ENCODE measurements at places on chromosomes 13 and 19.

DNA sequence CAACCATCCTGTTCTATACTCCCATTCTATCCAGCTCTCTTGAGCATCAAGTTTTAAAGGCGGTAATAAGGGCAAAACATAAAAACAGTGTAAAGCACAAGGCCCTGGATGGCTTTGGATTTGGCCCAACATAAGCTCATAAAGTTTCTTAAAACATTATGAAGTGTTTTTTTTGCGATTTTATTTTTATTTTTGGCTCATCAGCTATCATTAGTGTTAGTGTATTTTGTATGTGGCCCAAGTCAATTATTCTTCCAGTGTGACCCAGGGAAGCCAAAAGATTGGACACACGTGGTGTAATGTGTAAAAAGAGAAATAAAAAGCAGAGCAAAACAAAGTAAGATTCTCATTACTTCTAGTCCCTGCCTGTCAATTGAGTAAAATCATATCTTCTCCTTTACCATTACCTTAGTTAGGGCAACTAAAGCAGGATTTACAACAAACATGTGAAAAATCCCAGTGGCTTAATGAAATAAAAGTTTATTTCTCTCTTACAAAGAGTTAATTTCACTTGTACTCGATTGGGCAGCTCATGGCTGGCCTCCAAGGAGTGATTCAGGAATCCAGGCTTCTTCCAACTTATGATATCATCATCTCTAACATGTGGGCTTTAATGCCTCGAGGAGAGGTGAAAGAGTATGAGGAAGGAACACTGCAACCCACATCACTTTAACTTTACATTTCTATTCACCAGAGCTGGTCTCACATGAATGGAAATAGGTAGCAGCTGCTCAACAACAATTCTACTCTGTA, 725.2 kb upstream of the SLITRK1 start:
- no peak for DNase-seq

- no peak for DNase-seq
These were observed 651.2 kb downstream of the SLITRK6 start for GRCh38 chr13:85148009-85148408.

DNA sequence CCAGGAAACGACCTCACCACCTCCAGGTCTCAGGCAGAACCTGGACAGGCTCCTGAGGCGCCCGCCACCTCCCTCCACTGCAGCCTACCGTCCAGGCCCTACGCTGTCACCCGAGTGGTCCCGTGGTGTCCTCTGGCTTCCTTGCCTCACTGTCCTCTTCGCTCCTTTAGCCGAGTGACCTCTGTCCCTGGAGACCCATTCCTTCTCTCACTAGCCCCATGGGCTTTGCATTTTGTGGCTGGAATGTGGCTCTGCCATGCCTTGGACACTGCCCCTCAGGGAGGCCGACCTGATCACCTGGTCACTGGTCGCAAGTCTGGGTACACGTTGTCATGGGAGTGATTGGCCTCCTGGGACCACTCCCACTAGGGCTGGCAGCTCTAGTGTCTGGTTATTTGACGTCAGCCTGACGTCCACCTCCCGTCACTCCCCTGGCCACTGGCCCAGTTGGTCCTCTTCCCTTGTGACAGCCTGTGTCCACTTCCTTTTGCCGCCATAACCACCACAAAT, 17.9 kb downstream of the SLC25A42 start:
- no peak for DNase-seq

DNA sequence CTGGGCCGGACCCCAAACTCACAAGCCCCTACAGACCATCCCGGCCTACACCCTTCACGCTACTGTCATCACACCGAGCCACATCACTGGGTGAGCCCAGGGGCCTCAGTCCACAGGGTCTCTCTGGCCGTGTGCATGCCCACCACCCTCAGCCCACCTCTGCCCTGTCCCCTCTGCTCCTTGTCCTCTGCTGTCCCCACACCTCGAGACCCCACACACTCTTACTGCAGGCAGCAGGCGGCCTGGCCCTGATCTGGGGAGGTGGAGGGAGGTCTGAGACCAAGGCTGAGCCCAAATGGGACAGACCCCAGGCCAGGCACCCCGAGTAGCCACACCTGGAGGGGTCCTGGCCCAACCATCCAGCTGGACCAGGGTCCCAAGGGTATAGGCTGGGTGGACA, 35.2 kb downstream of the PEPD start:
- DNase-seq, result no peak

- DNase-seq, result no peak
These were observed 774 bp downstream of the GGN start for GRCh38 chr19:38386971-38387549.

DNA sequence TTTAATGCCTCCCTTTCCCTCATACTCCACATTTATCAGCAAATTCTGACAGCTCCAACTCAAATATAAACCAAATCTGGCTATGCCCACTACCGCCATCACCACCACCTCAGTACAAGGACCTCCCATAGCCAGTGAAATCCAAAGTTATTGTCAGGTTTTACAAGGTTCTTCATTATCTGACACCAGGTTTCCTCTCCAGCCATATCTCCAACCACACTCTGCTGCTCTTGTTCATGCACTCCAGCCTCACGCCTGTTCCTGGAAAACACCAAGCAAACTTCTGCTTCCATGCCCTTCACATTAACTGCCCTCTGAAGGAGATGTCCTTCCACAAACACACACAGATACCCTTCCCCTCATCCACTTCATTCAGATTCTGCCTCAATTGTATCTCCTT, 102.2 kb upstream of the MIR17HG start:
- DNase-seq, result no peak

- no peak for DNase-seq
These were observed 12.9 kb downstream of the TBC1D4 start for GRCh38 chr13:75469047-75469446.

GRCh38 chr19:14677464-14677863, 2.8 kb upstream of the ADGRE3 start:
- DNase-seq, result no peak

- DNase-seq, result no peak
These were observed 2.5 kb upstream of the CACNG8 start for GRCh38 chr19:53960187-53960586.

DNA sequence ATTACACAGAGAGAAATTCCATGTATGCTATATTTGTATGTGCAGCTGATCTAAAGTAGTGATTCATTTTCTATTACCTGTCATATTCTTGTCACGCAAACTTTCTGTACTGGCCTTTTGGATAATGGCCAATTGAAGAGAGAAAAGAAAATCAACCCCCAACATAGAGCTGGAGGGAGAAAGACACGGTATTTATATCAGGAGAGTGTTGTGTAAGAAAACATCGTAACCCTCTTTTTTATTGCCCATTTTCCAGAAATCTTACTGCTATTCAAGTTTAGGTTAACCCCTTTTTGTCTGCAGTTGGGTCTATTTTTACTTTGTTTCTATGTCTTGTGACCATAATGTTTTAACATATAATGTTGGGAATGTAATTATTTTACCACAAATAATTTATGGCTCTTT, 27.9 kb downstream of the DGKH start:
- DNase-seq, result no peak

DNA sequence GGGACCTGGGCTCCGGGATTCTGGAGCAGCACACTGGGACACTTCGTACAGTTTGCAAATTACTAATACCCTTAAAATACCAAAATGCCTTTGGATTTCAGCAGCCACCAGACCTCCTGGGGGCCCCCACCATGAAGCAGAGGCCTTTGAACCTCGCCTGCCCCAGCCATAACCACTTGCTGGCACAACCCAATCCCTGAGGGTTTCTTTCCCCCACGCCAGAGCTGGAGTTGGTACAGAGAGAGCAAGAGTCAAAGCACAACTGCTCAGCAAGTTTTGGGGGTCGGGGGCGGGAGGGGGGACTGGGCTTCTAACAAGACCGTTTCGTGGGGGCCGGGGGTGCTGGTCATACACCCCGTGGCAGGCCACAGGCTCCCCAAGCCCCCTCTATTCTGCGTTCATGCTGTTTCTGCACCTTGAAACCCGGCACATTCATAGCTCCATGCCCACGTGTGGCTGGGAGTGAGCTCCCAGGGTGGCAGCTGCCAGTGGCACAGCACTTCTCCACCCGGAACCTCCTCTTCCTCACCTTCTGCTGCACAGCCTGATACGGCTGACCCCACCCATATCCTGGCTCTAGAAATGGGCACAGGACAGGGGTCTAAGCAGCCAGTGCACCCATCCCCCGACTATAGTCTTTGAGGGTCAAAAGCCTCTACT, 17.1 kb downstream of the PLEKHF1 start:
- DNase-seq, result no peak

GRCh38 chr13:93422980-93423543, 196.5 kb downstream of the GPC6 start:
- DNase-seq, result no peak

GRCh38 chr19:19319732-19320360, 463 bp downstream of the SUGP1 start:
- no peak for DNase-seq

GRCh38 chr13:50684366-50684765, 159.1 kb downstream of the DLEU7 start:
- DNase-seq, result no peak

DNA sequence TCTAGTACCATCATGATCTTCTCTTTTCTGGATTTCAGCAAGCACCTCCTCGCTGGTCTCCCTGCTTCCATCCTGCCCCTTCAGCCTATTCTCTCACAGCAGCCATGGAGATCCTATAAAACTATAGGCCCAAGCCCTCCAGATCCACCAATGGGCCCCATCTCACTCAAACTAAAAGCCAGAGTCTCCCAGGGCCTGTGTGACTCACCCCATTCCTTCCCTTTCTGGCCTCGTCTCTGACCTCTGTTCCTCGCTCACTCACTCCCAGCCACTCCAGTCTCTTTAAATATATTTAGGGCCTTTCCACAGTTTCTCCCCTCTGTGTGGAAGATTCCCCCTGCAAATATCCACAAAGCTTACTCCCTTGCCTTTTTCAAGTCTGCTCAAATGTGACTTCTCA, 89.7 kb downstream of the HSPH1 start:
- DNase-seq, result no peak

DNA sequence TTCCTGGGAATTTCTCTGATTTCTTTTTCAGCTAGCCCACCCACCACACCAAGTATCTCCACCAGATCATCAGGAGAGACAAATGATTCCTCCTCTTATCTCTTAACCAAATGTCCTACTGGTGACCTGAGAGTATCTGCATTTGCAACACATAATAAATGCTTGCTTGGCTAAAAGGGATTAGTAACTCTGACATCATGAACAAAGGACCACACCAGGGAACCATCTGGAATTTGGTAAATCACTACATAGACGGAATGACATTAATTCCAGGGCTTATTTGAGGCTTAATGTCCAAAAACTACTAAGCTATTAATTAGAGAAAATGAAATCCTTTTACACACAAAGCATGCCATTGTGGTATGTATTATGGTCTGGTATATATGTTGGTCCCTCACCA, 139.0 kb downstream of the RAP2A start:
- DNase-seq, result no peak

- DNase-seq, result no peak
These were observed 262.1 kb downstream of the PCDH9 start for GRCh38 chr13:66967811-66968597.

DNA sequence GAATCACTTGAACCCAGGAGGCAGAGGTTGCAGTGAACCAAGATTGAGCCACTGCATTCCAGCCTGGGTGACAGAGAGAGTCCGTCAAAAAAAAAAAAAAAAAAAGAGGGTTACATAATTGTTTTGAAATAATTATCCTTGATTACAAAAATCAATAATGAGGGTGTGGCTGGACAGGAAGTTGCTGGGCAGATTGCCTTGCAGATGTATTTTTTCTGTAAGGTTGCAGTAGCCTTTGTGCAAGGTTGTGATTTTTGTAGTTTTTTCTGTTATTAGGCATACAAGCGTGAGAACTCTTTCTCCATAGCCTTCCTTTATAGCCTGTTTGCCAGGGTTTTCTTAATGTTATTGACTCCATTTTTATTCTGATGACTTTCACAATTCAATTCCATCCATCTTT, 40.7 kb upstream of the SIN3B start:
- DNase-seq, result no peak

GRCh38 chr19:52724701-52725514, 9.9 kb downstream of the ZNF611 start:
- DNase-seq, result no peak

DNA sequence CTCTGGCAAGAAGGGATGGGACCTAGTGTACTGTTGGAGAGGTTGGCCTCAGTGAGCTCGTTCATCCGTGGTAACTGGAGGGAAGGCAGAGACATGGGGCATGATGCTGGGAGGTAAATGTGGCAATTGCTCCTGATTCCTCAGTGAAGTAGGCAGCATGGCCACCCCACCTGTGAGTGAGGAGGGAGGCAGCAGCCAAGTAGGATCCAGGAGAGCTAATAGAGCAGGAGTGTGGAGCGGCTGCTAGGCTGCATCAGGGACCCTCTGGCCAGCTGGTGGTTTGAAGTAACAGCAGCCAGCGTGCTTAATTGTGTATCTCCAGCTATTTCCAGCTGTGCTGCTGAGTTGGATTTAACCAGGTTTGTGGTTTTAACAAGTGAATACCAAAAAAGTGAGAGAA, 24.7 kb downstream of the TM9SF2 start:
- DNase-seq, result no peak

- no peak for DNase-seq
These were observed at the start of gene GZMM for GRCh38 chr19:543910-544608. Gene GZMM, plus strand, starts transcription at chr19:544053. Its CDS starts 19 bp downstream, at chr19:544072.

DNA sequence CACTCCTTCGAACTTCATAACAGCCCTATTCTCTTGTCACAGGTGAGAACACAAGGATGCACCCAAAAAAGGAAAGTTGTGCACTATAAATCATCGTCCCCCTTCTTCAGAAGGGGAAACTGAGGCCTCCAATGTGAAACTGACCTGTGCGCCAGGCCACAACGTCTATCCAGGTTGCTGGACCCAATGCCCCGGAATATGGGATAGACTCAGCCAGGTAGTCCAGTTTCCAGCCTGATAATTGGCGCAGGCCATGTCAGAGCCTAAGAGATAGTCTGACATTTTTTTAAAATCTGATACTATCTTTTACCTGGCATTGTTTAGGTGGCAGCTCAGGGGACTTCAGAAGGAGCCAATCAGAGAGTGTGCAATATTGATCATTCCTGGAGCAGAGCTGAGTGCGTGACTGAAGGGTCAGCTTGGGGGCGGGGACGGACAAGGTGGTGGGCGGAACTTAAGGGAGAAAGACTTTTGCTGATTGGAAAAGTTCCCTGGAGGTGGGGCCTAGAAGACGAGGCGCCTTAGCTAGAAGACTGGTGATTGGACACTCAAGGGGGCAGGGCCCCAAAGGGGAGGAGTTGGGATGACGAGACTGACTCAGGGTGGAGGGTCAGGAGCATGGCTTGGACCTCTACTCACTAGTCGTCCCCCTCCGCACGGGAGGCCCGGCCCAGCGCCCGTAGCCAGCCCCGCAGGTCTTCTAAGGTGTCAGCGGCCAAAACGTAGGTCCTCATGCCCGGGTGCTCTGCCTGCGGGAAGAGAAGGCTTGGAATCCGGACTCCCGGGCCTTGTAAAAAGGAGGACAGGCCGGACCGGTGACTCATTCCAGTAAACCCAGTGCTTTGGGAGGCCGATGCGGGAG, 8.5 kb downstream of the PLEKHA4 start:
- DNase-seq, result no peak

GRCh38 chr13:36885901-36886300, 34.1 kb downstream of the SMAD9 start:
- DNase-seq, result no peak

GRCh38 chr13:97653443-97654140, 219.6 kb downstream of the RAP2A start:
- DNase-seq, result no peak

All from left renal cortex interstitium (tissue), 4 donors.